ENCODE measurements at places on chromosomes 11 and 22. TPM values are rescaled to one million over a fixed set of nuclear protein-coding genes. Genes with fewer than 3 reads are reported as not detected.

Gene ANKK1
- not detected for total RNA-seq

Gene UBQLN3
- under 0.01 TPM for total RNA-seq

Gene NCR3LG1
- 26.5 TPM for total RNA-seq

Gene PTPRJ
- total RNA-seq, result 10.9 TPM

Gene OR8D4
- under 0.01 TPM for total RNA-seq

Gene EFCAB6
- total RNA-seq, result 1.8 TPM

DNA sequence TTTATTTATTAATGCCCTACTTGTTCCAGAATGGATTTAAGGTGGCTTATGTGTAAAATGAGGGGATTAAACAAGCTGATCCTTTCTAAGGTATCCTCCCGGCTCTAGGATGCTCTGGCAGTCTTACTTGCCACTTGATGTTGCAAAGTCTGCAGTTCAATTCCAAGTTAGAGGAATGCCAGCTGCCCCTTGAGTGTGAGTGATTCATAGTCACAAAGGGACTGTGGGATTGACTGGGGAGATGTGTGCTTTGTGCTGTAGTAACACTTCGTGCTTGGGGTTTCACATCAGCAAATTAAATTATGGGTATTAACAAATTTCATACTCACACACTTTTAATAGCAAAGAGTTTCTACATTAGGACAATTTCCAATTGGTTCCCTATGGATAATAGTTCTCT is 550.8 kb upstream of the CADM1 start:
- H3K4me1 ChIP-seq, result no peaks in the 10 kb centered on the region
- H3K27me3 ChIP-seq, result no peaks in the 10 kb centered on the region
- H3K36me3 ChIP-seq, result no peaks in the 10 kb centered on the region
- DNase-seq, result no peak

- H3K4me1 ChIP-seq, result peaks cover 9% of the 10 kb centered on the region
- peak; percentile 58 for DNase-seq
- H3K36me3 ChIP-seq, result no peaks in the 10 kb centered on the region
These were observed 40.9 kb downstream of the TBX1 start for GRCh38 chr22:19801340-19802000.

- H3K36me3 ChIP-seq, result peaks cover 4% of the 10 kb centered on the region
- no peak overlapping the region for H3K4me3 ChIP-seq
- peak overlapping the region; percentile 81 for H3K27ac ChIP-seq
- H3K27me3 ChIP-seq, result no peaks in the 10 kb centered on the region
These were observed 6.7 kb downstream of the CENPM start for GRCh38 chr22:41939981-41940831.

DNA sequence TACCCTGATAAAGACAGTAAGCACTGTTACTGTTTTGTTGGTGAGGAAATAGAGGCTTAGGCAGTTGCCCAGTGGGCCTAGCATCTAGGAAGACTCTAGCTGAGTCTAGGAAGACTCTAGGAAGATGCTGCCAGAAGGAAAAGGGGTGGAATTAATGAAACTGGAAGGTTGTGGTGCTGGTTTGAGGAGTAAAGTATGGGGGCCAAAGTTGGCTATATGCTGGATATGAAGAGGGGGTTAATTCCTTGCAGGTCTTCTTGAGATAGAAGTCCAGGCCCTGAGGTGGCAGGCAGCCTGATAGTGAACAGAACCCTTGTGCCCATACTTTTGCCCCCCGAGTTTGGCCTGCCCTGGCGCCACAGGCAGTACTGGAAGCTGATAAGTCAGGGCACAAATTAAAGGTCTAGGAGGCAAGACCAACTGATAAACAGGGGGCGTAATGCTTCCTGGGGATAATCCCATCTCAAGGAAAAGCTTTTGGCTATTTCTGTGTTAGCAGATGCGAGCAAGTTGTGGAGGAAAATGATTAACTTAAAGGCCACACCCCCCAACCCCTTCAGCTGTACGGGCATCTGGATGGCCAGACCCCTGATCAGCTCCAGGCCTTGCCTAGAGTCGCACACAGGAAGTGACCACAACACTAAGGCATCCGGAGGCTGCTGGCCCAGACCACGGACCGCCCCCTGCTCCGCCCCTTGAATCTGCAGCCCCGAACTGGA is 3.1 kb downstream of the ILK start:
- H3K4me3 ChIP-seq, result peak overlapping the region; percentile 96
- peak; percentile 98 for DNase-seq
- H3K36me3 ChIP-seq, result peaks cover 46% of the 10 kb centered on the region
- H3K27ac ChIP-seq, result peak overlapping the region; percentile 79

DNA sequence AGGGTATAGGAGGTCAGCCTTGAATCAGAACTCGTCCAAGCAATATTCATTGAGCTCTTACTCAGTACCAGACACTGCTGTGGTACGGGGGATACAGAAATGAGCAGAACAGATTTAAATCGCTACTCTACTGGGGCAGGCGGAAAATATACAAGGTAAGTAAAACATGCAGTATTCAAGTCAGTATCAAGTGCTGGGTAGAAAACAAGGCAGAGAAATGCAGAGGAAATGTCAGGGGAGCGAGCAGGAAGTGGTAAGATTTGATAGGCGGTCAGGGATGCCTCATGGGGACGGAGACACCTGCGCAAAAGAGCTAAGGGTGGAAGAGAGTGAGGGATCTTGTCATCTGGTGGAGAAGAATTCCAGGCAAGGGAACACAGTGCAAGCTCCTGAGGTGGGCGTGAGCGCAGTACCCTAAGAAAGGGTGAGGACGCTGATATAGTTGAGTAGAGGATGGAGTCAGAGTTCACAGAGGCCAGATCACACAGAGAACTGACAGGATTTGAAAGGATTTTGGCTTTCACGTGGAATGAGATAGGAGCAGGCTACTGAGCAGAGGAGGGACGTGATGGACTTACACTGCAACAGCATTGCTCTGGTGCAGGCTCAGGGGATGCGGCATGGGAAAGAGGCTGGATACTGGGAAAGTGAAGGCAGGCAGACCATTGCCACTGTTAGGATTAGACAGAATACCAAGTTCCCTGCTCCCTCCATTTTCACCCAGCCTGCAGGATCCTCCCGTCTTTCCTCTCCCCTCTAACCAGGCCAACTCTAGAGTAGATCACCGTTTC is 35.8 kb downstream of the SC5D start:
- no peak overlapping the region for H3K27ac ChIP-seq
- H3K4me3 ChIP-seq, result no peak overlapping the region
- peaks cover 28% of the 10 kb centered on the region for H3K27me3 ChIP-seq
- H3K36me3 ChIP-seq, result no peaks in the 10 kb centered on the region

DNA sequence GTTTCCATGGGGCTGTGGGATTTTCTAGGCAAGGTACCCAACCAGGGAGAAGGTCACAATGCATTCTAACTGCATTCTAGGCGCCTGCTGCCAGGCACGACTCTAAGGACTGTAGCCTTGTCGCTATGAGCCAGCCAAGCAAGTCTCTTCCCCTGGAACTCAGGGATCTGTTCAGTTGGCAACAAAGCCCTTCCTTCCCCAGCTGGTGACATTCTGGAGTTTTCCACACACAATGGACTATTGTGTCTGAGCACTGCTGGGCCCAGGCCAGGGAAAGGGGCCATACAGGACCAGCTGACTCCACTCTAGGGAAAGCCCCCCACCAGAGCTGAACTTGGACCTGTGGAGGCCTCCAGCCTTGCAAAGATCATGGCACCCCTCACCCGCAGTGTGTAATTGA is 116.8 kb downstream of the RRAS2 start:
- no peaks in the 10 kb centered on the region for H3K36me3 ChIP-seq
- H3K4me3 ChIP-seq, result no peak overlapping the region
- no peak for DNase-seq
- H3K4me1 ChIP-seq, result no peaks in the 10 kb centered on the region
- H3K27ac ChIP-seq, result no peak overlapping the region
- H3K27me3 ChIP-seq, result peaks cover 12% of the 10 kb centered on the region

DNA sequence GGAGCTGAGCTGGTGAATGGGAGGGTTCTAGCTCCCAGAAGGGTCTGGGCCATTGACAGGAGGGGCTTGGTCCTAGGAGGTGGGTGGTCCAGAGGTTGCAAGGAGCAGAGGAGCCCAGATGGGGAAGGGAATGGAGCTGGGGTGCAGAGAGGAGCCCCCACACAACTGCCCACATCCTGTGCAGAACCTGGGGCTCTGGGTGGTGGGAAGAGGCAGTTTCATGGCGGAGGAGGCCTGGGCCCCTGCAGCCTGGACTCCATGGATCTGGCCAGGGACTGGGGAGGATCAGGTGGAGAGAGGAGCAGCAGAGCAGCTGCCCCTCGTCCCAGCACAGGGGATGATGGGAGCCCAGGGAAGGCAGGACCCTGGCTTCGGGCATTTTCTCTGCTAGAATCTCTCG is 963 bp upstream of the ADORA2A start:
- peak; percentile 68 for DNase-seq
- no peaks in the 10 kb centered on the region for H3K4me1 ChIP-seq
- no peak overlapping the region for H3K4me3 ChIP-seq

Data from osteoblast (primary cell).